ENCODE measurements at places on chromosomes 4 and X. TPM values are rescaled to one million over a fixed set of nuclear protein-coding genes. Genes with fewer than 3 reads are reported as not detected.

The HS6ST2 gene
- total RNA-seq: 0.14 TPM

The IL13RA2 gene
- not detected for total RNA-seq

The TMPRSS11B gene
- total RNA-seq: not detected

The RHOH gene
- 10.3 TPM for total RNA-seq

The MTNR1A gene
- total RNA-seq: not detected

The SNX12 gene
- 18.5 TPM for total RNA-seq

The SCML2 gene
- total RNA-seq: 1.1 TPM

The DDIT4L gene
- total RNA-seq: 2.0 TPM

The FGF2 gene
- 5.7 TPM for total RNA-seq
